GM06990 (cell line): ENCODE measurements at places on chromosomes 6 and 20.

DNA sequence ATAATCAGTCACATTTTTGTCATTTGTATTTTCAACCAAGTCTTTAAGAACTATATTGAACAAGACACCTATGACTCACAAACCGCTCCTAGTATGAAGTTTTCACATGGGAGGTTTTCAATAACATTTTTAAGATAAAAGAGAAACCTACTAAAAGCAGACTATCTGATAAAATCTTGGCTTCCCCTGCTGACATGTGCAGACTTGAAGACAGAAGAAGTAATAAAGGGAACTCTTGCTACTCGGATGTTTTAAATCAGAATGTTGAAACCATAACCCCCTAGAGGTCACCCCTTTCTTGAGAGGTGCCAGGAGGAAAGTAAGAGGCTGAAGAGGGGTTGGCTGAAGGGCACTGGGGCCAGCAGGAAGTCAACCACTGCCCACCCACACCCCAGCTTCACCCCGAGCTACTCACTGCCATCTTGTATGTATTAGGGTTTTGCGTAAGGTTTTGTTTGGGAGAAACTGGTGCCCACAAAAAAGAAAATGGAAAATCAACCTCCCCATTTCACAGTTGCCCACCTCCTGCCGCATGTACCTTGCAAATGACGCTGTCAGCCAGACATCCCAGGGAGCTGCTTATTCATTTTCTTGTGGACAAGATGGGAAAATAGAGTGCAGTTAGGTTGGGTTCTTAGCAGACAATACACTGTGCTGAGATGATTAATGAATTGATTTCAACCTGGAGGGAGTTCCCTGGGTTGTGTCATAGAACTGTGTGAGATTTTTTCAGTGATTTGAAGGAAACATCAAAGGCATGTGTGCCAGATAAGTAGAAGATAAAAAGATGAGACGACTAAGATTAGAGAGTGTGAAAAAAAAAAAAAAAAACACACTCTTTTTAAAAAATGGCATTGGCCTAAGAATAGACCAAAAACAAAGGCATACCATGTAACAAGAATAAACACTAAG, 83.2 kb upstream of the TAB2 start:
- DNase-seq, result no peak

GRCh38 chr6:142810952-142811514, 133.9 kb downstream of the HIVEP2 start:
- DNase-seq, result no peak

- DNase-seq, result no peak
Observed at GRCh38 chr6:121755485-121755884, 320.0 kb downstream of the GJA1 start.

DNA sequence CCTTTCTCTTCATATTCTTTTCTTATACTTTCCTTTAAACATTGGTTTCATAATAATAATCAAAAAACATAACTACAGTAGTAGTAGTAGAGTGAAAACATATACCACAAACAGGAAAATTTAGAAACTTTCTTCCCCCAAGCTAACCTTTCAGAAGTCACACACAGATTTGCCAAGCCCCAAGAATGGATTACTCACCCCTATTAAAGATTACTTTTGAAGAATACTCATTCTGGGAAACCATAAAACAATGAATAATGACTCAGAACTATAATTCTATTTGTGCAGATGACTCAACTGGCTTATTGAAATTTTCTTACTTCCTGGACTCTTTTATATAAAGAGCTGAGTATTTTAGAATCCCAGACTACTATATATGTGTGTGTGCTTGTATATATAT, 119.4 kb upstream of the GJE1 start:
- DNase-seq, result no peak

DNA sequence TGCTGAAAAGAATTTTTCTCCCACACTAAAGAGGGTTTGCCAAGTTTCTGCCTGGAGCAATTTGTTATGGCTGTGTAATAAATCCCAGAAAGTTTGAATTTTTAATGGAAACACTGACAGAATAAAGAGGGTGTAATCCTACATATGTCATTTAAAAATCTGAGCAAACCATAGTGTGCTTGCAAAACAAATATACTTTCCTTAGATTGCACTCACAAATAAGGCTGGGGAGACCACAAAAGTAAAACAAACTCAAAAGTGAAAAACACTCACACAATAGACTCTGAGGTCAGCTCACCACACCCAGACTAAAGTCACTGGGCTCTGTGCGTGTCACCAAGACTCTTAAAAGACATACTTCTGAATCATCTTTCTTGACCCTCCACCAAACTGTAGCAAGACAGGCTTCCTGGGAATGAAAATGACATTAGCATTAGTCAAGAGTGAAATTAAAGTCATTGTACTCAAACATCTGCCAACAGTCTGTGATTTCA, 4.8 kb upstream of the ATXN1 start:
- peak; percentile 20 for DNase-seq

- DNase-seq, result no peak
Observed at GRCh38 chr20:51275181-51275580, 252.3 kb upstream of the KCNG1 start.

GRCh38 chr6:157283330-157283898, 39.9 kb downstream of the TMEM242 start:
- DNase-seq, result no peak

DNA sequence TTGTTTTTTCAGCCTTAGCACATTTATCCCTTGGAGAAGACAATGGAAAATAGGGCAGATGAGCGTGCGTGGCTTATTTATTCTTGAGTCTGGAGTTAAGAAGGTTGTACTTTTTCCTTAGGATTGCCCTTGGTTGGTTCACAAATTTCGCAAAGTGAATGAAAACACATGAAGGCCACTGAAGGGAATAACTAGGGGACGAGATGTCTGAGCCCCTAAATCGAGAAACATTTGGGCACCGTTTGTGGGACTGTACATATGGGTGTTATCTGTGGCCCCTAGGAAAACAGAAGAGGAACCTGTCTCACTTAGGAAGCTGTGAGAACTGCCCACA, 19.4 kb upstream of the TRIM27 start:
- DNase-seq, result no peak

DNA sequence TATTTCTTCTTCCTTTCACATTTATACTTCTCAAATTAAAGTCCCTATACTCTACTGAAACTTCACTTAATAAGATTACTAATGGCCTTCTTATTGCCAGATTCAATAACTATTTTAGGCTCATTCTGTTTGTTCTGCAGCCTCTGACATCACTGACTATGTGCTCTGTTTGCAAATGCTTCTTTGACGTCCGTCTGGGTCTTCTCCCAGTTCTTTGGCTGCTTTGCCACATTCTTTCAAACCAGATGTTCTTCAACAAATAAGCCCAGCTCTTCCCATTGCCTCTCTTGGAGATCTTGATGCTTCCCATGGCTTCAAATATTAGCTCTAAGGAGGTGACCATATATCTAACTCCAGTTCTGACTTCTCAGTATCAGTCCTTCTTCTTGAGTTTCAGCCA, 117.4 kb downstream of the BTBD9 start:
- DNase-seq, result no peak

DNA sequence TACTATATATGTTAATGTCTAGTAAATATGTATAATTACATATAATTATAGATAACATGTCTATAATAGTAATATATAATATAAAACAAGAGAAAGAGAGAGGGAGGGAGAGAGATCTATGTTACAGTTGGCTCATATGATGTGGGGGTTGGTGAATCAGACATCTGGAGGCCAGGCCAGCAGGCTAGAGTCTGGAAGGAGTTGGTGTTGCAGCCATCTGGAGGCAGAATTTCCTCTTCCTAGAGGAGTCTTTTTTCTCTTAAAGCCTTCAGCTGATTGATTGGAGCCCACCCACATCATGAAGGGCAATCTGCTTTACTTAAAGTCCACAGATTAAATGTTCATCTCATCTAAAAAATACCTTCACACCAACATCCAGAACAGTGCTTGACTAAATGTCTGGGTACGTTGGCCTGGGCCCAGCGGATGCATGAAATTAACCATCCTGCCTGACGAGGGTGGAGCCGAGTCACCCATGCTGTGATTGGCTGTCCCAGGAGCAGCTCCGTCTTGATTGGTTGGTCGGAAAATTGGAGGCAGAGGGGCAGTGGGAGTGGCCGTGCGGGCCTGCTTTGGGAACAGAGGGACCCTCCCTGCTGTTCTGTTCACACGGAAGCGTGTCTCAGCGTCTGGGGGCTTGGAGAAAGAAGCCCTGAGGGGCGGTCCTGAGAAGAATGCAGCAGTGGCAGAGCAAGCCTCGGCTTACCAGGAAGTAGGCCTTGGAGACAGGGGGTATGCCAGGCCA, 392.4 kb downstream of the QKI start:
- DNase-seq, result no peak

GRCh38 chr6:125858427-125859320, 67.9 kb downstream of the NCOA7 start:
- DNase-seq, result no peak

DNA sequence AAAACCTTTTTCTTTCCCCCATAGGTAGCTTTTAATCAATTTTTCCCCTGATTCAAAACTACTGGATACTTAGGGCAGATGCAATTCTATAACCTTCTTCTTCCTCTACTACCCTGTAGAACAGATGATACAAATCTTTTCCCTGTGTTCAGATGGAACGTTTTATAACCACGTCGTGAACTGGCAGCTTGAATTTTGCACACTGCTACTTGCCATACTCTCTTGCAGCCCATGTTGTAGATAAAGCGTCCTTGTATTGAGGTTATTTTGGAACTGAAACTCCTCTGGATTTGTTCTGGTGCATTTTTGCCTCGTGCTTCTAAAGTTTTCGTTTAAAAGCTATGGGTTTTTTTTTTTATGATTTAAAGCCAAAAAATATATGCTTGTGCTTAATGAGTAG, 440.2 kb downstream of the RFPL4B start:
- no peak for DNase-seq

GRCh38 chr20:7723284-7723683, 217.0 kb downstream of the HAO1 start:
- DNase-seq, result no peak

DNA sequence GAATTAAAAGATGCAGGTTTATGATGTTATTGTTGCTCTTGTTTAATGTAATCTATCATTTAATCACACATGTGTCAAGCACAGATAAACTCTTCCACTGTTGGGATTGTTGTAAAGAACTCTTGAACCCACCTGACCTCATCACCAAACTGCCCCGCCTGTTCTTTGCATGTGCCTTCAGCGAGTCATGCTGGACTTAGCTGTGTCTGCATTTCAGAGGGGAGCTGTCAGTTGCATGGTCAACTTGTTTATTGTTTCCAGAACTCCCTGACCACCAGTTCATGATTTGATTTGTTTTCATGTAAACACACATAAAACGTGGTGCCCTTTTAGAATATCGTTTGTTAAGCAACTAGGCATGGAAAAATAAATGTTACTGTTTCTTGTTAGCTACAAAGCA, 93.6 kb downstream of the KHDC1L start:
- no peak for DNase-seq

GRCh38 chr6:27375613-27376079, 12.9 kb upstream of the ZNF391 start:
- DNase-seq, result no peak

- DNase-seq, result no peak
Observed at GRCh38 chr6:123529843-123530242, 106.9 kb downstream of the TRDN start.

GRCh38 chr6:99349171-99350141, at the start of gene FAXC:
TSS of gene FAXC (minus strand) at chr6:99349674. CDS start at chr6:99349372, 302 bp downstream.
- peak; percentile 29 for DNase-seq
